Right hindlimb (tissue), 1 donor: ENCODE measurements at places on chromosomes 11 and 22.

DNA sequence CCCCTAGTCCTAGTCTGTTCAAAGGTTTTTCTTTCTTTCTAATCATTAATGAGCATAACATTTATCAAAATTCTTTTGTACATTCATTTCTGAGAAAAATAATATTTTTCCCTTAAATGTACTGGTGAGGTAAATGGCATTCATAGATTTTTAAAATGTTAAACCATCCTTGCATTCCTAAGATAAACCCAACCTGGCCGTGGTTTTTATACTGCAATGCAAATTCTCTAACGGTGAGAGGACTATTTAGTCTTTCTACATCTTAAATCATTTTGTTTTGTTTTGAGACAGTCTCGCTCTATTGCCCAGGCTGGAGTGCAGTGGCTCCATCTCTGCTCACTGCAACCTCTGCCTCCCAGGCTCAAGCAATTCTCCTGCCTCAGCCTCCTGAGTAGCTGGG, 40.6 kb downstream of the TRMU start:
- no peak for DNase-seq

- DNase-seq: no peak
Observed at GRCh38 chr11:122040464-122040863, 75.6 kb downstream of the BLID start.

DNA sequence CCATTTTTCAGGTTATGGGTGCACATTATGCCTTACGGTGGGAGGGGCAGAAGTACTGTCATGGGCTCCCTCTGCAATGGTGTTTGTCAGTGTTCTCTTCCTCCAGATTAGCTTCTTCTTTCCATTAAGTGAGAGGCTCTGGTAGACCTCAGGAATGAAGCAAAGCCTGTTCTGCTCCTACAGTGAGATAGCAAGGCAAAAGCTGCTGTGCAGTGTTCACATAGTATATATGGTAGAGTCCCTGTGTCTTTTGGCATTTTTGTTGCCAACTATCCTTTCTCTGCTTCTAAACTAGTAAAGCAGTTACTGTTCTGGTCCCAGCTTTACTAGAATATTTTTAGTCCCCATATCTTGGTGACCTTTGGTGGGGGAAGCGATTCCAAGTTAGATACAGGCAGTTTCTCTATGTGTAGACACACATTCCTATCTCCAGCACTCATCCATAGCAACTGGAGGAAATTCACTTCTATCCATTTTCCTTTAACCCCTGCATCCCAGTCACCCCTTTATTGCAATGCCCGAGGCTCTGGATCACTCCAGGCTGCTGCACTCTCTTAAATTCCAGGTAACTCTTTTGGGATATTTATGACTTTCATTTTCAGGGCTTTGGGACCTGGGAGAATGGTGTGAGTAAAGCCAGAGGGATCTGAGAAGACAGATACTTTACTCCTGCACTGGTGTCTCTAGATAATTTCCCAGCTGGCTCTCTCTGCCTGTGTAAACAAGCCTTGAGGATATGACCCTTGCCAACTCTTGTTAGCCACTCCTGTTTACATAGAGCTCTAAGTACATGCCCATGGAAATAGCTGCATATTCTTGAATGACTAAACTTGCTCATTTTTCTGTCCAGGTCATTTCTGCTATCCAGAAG, 3.9 kb upstream of the TRIM34 start:
- no peak for DNase-seq

DNA sequence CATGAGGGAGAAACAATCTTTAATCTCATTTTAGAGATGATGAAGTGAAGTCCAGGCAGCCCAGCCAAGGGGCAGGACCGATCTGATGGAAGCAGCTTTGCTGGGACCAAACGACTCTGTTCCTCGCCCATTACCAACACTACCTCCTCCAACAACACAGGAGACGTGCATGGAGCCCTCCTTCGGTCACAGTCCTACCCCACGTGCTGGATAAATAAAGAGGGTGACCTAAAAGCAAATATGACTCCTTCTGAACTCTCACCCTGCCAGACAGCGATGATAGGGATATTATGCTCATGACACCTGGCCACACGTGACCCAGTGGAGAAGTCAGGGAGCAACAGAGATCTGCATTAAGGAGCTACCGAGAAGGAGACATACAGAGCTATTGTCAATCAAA, 26.0 kb downstream of the SCGB1A1 start:
- no peak for DNase-seq

DNA sequence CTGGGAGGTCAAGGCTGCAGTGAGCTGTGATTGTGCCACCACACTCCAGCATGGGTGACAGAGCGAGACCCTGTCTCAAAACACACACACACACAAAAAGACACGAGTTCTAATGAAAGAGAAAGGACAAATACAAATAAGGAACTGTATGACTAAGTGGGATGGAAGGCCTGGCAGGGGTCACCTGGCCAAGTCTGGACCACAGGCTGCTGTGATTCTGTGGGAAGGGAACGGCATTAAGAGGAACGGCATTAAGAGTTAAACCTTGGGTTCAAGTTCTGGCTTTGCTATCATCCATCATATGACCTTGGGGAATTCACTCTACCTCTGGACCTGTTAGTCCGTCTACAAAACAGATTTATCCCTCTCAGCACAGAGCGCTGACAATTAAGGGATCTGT, 47.7 kb downstream of the LRFN4 start:
- DNase-seq: no peak

GRCh38 chr11:61266602-61267001, 25.6 kb downstream of the PGA5 start:
- DNase-seq: no peak

- DNase-seq: no peak
Observed at GRCh38 chr11:120632579-120632978, 121.0 kb downstream of the GRIK4 start.

DNA sequence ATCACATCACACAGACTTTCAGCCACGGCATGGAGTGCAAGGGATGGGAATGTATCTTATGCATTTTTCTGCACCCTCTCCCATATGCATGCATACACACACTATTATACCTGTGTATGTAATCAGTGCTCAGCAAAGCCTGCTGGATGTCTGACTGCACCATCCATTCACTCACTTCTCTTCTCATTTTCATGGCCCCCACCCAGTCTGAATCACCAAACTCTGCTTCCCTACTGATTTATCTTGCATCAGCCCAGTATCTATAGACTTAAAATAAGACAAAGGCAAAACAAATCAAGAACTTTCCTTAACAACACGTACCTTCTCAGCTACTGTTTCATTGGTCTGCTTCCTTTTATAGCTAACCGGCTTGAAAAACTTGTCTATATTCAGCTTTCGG, 21.6 kb downstream of the DBX1 start:
- no peak for DNase-seq

DNA sequence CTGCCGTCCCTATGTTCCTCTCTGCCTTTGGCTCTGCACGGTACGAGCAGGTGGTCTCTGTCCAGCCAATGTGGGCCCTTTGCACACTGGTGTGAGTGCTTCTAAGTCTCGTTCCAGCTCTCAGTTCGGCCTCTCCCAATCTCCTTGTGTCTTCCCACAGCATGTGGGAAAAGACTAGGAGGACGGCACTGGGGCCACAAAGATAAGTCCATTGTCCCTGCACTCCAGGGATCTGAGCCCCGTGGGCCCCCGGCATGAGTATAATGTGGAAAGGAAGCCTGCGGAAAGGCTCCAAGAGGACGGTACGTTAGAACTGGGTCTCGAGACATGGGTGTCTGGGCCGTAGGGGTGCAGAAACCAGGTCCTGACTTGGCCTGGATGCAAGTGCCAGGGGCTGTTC, 16.4 kb downstream of the MYEOV start:
- peak; percentile 25 for DNase-seq
